ENCODE measurements at places on chromosomes 7 and 10.
A peak's percentile ranks its signal among the peaks of the same experiment; 100 is the strongest.

- no peak for DNase-seq
Measured at GRCh38 chr7:150731916-150732315, 5.3 kb upstream of the GIMAP5 start.

DNA sequence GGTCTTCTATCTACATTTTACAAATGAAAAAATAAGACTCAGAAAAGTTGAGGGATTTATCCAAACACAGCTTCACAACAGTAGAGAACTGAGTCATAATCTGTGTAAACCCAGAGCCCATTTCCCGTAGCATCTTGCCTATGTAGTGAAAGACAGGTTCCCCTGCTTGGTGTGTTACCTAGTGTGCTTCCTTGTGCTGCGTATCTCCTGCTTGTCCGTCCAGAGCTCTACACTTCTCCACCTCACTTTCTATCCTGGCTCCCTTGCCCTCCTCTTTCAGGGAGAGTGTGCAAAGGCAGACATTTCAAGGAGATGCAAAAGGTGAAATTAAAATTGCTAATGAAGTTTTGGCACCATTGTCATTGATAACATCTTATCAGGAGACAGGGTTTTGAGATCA is 1.4 kb upstream of the ASNS start:
- DNase-seq = no peak

GRCh38 chr7:6392712-6393666 is 54.8 kb downstream of the DAGLB start:
- peak; percentile 30 for DNase-seq

GRCh38 chr10:103086261-103086660 is 106.8 kb downstream of the NT5C2 start:
- DNase-seq = no peak

GRCh38 chr7:128836729-128837348 is 6.6 kb downstream of the FLNC start:
- DNase-seq = no peak

GRCh38 chr7:22460363-22460988 is 39.5 kb downstream of the STEAP1B start:
- no peak for DNase-seq

GRCh38 chr7:47405286-47405904 is 176.5 kb downstream of the TNS3 start:
- no peak for DNase-seq

GRCh38 chr10:80472234-80473095 is 18.4 kb downstream of the TSPAN14 start:
- DNase-seq = no peak

DNA sequence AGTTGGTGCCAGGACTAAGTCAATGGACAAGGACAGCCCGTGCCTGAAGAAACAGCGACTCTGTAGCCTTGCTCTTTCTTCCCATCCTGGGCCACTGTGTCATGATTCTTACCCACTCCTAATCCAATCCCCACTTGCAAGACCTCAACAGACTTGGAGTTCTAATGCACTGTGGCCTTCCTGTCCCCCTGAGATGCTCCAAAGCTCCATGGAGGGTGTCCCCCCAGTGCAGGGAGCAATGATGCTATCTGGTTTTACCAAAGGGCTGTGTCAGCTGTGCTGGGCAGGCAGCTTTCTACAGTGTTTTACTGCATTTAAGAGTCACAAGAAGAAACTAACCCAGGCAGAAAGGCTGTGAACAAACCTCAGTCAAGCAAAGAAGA is 108.1 kb downstream of the PRKAG2 start:
- no peak for DNase-seq

- DNase-seq = no peak
Measured at GRCh38 chr10:82968533-82968932, 1093.5 kb downstream of the NRG3 start.

DNA sequence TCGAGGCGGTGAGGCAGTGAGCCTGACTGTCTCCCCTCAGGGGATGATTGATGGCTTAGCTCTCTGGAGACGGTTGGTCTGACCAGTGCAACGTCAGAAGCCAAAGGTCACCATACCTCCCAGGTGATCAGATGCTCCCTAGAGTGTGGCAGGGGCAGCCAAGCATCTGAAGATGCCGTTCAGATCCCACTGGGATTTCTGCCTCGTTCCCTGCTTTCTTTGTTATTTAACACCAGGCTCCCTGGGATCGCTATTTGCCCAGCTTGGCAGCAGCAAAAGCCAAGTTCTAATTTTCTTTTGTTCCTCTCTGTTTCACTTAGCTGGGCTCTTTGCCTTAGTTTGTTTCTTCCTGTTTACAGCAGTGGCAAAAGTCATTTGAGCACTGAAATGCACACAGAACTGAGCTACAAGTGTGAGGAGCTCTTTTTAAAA is 53.5 kb upstream of the SVIL start:
- no peak for DNase-seq

- no peak for DNase-seq
Measured at GRCh38 chr10:104622598-104623209, 18.4 kb upstream of the SORCS3 start.

GRCh38 chr10:46543466-46544377 is 12.7 kb downstream of the GPRIN2 start:
- no peak for DNase-seq

DNA sequence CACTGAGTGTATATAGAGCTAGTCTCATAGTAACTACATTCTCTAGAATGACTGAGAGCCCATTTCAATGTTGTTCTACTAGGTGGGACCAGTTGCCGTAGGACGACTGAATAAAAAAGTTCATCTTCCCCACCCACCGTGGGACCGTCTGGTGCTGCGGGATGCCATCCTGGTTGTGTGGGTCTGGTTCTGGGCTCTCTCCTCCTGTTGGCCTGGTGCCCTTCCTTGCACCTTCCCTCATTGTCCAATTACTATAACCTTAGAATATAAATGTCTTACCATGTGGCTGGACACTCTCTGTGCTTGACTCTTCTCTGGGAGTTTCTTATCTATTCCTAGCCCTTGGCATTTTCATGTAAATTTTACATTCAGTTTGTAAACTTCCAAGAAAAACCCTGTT is 344.4 kb downstream of the TCERG1L start:
- DNase-seq = no peak

DNA sequence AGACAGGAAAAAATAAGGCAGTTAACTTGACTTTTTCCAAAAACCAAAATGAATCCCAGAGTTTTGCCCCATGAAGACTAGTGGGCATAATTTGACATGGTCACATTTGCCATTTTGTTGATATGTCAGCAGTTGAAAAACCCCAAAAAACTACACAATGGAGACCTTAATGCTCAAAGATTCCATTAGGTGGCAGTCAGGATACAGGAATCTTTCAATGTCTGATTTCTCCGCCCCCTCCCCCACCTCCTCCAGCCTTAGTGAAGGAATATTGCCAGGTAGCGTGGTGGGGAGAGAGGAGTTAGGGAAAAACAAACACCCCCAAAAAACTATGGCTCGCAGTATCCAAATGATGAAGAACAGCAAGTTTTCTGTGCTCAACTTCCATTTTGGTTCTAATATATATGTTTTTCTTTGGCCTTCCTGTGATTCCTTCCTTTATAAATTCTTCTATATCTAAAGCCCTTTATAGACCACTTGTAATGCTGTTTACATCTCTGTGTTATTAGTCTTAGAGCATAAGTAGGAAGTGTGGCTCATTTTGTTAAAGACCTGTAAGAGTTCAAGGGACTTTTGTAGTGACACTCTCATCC is 6.7 kb upstream of the SMNDC1 start:
- DNase-seq = no peak

- DNase-seq = no peak
Measured at GRCh38 chr10:12388671-12389070, 39.3 kb downstream of the CAMK1D start.

- DNase-seq = no peak
Measured at GRCh38 chr10:77339166-77339565, 298.4 kb downstream of the KCNMA1 start.

DNA sequence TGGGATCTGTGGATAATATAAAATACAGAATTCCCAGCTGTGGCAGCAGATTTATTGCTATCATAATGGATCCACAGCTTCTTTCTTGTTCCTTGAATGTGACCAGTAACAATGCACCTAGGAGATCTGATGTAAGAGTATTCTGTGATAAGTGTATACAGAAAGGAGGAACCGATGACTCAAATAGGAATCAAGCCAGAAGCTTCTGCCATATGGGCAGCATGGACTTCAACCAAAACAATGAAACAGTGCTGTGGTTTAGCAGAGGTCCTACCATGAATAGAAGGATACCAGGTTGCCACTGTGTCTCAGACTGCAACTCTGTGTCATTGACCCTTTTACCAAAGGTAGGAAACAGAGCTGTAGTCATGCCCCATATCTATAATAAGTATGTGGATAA is 81.8 kb downstream of the PTPRZ1 start:
- DNase-seq = no peak

- no peak for DNase-seq
Measured at GRCh38 chr7:114932991-114933390, 11.1 kb downstream of the MDFIC start.

DNA sequence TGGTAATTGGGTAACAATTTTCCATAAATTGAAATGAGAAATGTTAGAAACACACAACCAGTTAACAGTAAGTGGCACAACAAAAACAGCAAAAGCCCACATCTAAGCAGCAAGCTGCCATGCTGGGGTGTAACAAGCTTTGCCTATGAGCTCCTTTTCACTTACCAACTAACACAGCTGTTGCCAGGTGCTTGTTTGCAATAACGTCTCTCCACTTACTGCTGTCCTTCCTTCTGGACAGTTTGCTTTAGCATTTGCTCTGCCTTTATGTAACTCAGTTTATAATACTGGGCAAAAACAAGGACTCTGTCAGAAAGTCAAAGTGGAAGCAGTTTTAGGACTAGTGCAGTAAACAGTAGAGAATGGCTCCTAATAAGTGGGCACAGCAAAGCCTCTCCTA is 740.9 kb downstream of the POM121L12 start:
- no peak for DNase-seq

GRCh38 chr10:8289186-8289924 is 234.9 kb downstream of the GATA3 start:
- DNase-seq = no peak

- no peak for DNase-seq
Measured at GRCh38 chr7:108014215-108014614, 11.3 kb upstream of the LAMB1 start.

DNA sequence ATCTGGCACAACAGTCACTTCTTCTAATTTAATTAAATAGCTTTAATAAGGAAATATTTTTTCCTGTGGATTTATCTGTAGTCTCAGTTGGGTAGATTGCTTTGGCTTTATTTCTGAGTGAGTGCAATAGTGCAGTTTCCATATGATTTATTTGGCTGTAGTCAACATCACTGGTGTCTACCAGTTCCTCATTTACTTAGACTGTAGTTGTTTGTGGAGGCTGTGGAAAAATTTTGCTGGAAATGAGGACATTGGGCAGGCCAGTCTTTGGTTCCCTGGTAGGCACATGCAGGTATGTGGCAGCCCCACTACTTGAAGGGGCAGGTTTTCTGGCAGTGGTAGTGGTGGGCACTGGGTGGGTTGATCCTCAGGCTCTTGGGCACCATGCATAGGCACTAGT is 15.5 kb downstream of the TAS2R40 start:
- no peak for DNase-seq

- no peak for DNase-seq
Measured at GRCh38 chr10:46042527-46042926, 3.5 kb downstream of the MSMB start.

- DNase-seq = no peak
Measured at GRCh38 chr7:101922631-101923601, 105.5 kb downstream of the CUX1 start.

GRCh38 chr7:158772916-158773315 is 56.4 kb downstream of the ESYT2 start:
- DNase-seq = no peak

GRCh38 chr7:41967156-41967555 is 264.3 kb upstream of the INHBA start:
- no peak for DNase-seq

- DNase-seq = no peak
Measured at GRCh38 chr7:157011333-157012112, 1.1 kb upstream of the MNX1 start.

DNA sequence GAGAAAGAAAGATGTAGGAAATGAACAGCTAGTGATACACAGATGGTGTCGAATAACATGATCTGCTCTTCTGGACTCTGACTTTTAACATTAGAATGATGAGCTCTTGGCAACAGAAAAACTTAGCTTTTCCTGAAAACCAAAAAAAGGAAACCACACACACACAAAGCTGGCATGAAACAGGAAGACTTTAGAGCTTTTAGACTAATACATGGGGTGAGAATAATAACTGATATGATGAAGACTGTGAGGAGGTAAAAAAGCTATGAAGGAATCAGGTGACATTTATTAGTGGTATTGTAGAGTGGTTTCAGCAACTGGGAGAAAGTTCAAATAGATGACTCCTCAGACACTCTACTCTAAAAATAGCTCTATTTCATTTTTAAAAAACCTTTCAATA is 491.9 kb downstream of the PARD3 start:
- no peak for DNase-seq

GRCh38 chr10:77604941-77605351 is 32.7 kb downstream of the KCNMA1 start:
- DNase-seq = no peak

DNA sequence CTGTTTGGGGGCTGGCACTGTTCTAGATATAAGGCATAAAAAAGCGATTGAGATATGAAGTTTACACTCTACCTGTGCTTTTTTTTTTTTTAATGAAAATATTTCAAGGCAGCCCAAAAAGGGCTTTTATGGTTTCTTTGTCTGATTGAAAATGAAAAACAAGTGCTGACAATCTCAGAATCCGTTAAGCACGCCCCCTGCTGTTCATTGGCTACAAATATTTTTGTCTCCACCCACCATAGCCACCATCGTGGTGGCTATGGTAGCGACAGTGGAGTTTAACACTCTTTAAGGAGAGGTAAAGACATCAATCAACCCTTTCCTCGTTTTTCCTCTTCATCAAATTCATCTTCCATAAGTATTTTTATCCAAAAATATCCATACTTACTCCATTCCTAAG is 94.2 kb downstream of the CD36 start:
- DNase-seq = no peak

DNA sequence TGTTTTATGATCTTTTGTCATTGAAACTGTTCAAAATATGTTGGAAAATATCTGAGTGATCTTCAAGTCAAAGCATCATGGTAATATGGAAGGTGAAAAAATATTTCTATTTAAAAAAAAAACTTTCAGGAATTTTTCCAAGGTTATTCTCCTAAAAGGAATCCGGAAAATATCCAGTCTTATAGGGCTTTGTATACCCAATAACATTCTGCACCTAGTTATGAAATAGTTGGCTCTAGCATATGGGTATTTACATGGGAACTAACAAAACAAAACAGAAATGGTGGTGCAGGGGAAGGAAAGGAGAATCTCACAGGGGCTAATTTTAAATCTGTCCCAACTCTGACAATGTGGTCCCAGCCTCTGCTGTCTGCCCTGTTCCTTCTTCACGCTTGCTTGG is 167.1 kb upstream of the RHEB start:
- DNase-seq = no peak

- no peak for DNase-seq
Measured at GRCh38 chr7:132321387-132321786, 254.9 kb downstream of the PLXNA4 start.

DNA sequence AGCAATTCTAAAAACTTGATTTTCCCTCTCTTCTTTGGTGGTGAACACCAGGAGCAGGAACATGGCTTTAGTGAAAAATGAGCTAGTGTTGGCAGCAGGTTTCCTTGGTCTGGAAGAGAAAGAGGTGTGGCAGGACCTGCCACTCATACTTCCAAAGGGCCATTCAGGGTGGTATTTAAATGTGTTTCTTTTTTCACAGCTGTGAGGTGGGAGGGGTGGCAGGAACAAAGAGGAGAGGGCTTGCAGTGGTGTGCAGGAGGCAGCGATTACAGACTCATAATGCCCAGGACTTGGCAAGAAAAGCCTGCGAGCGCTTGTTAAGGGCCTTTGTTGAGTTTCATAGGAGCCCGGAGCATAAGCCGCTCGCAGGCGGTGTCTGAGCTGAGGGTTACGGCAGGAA is 36.8 kb downstream of the WIPF3 start:
- DNase-seq = no peak

All from GF-D8 (cell line).